Activated CD8-positive, alpha-beta memory T cell treated with anti-CD3 and anti-CD28 coated beads for 1 hour (primary cell): ENCODE measurements at places on chromosomes 7 and 10.

- DNase-seq, result no peak
Measured at GRCh38 chr7:90797596-90797995, 201.5 kb downstream of the CDK14 start.

DNA sequence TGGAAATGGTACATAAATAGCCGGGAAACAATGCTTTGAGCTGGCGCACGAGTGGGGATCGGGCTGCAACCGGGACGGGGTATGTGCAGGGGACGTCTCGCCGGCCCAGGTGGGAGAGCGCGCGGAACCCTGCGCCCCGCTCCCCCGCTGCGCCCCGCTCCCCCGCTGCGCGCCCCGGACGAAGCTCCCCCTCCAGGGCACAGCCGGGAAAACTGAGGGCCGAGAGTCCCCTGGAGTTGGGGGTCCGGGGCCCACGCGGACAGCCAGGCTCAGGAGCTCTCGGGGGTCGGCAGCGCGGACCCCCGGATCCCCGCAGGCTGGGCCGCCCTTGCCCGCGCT is 514 bp downstream of the RADIL start:
- no peak for DNase-seq

DNA sequence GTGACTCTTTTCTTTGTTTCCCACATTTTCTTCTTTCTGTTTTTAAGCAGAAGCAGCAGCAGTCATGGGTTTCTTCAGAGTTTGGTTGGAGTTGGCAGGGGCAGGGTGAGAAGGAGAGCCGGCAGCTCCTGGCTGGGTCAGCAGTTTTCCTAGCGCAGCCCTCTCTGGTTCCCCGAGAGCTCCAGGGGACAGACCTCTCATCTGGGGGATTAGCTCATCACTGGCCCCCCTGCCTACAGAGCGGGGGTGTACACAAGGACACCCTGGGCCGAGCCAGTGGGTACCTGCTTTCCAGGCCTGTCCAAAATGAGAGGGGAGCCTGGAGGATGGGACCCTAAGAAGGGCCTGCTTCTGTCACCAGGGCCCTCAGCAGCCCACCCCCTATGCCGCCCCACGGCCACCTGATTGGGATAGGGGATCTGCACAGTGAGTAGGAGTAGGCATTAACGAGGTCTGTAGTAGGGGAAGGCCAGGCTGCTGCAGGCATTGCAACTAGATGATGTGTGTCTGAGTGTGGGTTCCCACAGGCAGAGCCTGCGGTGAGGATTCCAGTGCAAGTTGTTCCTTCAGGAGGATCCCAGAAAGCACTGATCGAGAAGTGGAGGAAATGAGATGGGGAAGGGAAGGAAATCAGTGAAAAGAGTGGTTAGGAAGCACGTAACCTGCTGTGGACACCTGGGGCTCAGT is 122.9 kb upstream of the PPIF start:
- DNase-seq, result no peak

- DNase-seq, result no peak
Measured at GRCh38 chr10:106175760-106176377, 988.6 kb downstream of the SORCS1 start.

GRCh38 chr10:124048371-124049290 is 44.8 kb downstream of the CHST15 start:
- no peak for DNase-seq

DNA sequence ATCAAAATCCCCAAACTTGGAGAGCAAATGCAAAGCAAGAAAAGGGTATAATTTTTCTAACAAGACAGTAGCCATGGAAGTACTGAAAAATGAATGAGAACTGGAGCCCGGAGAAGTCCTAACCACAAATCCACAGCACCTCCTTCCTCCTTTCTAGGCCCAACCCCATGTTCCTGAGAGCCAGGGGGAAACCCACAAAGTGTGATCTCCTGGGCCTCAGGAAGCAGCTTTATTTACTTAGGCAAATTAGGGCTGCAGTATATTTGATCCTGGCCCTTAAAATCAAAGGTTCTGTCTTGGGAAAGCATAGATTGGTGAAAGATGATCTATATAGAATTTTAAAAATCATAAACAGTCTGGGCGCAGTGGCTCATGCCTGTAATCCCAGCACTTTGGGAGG is 103.0 kb downstream of the DOCK4 start:
- DNase-seq, result no peak

DNA sequence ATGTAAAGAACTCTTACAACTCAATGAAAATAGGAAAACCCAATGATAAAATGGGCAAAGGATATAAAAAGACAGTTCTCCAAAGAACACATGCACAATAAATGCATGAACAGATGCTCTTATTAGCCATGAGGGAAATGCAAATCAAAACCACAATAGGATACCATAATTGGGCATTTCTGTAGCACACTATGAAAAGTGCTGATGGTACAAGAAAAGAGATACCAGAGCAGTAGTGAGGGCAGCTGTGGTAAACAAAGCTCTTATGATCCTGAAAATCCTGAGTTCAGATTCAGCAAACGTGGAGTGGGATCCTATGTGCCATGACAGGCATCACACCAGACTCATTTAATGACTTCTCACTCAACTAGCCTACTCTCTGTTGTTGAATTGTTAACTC is 96.7 kb upstream of the SLC25A13 start:
- DNase-seq, result no peak

- DNase-seq, result no peak
Measured at GRCh38 chr7:18702071-18702829, 206.7 kb downstream of the HDAC9 start.

DNA sequence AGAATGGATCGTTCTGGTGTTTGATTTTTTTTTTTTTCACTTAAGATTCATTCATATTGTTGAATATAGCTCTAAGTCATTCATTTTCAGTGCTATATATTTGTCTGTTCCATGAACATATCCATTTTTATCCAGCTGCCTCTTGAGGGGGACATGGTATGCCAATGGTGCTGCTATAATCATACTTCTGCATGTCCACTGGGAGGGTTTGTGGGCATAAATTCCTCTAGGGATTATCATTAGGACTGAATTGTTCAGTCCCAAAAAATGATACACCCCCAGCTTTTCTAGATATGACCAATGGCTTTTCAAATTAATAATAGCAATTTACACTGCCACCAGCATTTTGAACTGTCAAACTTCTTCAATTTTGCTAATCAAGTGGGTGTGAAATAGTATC is 41.1 kb downstream of the CAV1 start:
- no peak for DNase-seq

DNA sequence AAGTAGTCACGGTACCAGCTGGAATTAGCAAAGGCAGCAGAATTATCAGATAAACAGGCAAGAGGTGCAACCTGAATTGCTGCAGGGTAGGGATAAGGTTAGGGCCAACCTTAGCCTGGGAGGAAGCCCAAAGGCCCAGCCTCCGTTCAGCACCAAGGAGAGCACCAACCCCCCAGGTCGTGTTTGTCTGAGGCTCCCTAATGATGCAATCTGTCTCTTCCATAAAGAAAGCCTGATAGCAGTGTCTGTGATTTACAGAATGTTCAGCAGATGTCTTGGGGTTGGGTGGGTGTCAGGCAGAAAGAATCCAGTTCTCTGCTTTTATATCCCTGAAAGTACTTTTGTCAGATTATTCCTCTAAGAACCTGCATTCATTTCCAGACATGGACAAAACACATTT is 328.4 kb upstream of the AOAH start:
- DNase-seq, result no peak

DNA sequence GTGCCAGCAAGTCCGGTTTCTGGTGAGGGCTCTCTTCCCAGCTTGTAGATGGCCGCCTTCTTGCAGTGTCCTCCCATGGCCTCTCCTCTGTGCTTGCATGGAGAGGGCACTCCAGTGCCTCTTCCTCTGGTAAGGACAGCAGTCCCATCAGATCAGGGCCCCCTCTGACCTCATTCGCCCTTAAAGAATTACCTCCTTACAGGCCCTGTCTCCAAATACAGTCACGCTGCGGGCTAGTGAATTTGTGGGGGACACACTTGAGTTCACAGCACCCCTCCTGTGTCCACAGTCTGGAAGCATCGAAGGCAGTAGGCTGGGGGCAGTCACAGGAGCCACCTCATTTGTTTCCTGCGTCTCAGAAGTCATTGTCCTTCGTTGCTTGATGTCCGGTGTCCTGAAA is 54.6 kb downstream of the LHPP start:
- DNase-seq, result no peak

DNA sequence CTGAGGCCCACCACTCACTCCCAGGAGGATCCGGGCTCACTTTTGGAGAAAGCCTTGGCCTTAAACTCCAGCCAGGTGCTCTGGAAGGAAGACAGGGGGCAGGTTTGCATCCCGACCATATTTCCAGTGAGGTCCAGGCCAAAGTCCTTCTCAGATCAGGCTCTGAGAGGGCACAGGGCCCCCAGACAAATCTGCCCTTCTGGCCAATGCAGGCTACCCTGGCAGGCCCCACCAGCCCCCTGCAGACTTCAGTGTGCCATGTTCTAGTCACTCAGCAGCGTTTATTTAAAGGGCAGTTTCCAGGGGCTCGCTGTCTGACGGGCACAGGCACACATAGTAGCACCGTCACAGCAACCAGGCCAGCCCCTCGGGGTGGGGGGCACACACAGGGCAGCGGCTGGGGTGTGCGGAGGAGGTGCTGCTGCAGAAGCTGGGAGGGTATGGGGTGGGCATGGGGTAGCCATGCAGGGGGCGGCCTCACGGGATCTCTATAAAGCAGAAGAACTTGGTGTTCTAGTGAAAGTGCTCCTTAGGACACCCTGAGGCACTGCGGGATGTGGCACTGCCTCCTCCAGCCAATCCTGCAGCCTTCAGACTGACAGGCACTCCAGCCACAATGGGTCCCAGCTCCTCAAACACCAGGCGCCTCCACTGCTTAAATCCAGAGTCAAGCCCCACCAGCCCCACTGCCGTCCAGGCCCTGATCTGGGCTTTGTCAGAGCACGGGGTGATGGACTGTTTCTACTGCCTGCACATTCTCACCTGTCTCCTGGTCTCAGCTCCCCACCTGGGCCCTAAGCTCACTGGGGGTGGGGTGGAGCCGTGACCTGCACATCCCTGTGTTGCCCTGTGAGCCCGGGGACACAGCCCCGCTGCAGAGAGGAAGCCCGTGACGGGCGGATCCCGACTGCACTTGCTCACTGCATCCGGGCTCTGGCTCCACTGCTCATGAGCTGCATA is 9.6 kb upstream of the PYROXD2 start:
- no peak for DNase-seq

GRCh38 chr10:123043409-123043925 is 34.7 kb downstream of the ACADSB start:
- DNase-seq, result no peak

DNA sequence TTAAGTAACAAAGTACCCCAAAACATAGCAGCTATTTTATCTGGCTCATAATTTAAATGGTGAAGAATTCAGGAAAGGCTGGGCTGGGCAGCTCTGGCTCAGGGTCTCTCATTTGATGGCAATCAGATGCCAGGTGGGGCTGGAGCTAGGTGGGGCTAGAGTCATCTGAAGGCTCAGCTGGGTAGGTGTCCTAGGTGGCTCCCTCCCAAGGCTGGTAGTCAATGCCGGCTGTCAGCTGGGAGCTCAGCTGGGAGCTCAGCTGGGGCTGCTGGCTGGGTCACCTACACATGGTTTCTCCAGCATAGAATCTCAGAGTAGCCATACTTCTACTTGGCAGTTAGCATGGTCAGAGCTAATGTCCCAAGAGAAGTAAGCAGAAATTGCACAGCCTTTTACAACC is 34.1 kb downstream of the OSBPL3 start:
- DNase-seq, result no peak

- no peak for DNase-seq
Measured at GRCh38 chr7:105851064-105851463, 25.3 kb downstream of the ATXN7L1 start.

GRCh38 chr10:14414901-14415300 is 84.2 kb upstream of the FRMD4A start:
- DNase-seq, result no peak

DNA sequence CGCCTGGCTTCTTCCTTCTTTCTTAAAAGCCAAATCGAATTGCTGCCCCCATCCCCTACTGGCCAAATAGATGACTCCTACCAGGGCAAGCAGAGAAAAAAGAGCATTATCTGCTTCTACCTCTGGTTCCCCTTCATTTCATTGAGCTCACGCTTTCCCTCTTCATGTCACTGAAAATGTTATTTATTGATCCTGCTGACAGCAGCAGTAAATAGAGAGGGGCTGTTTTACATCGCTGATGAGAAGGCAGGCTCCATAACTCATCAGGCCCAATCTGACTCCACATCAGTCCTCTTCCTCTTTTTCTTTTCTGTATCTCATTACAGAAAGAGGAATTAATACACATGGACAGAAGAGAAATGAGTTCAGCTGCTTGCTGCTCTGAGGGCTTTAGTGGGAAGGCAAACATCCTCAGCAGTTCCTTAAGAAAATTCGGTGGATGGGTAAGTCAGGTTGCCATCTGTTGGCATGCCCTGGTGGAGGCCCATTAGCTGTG is 904.1 kb downstream of the KCNMA1 start:
- DNase-seq, result no peak

DNA sequence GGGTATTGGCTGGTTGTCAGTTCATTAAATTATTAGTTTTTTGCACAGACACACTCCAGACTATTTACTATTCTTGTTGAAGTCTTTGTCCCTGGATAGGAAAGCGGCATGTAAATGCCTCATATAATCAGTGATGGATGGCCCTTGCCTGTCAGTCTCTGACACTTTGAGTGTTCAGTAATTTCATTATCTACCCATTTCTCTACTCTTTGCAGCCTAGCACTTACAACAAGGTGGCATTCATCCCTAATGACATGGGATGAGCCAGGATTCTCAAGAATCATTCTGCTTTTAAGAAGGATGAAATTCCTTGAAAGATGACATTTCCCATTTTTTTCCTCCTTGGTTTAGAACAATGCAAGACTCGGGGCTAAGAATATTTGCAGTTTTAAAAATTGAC is 155.7 kb downstream of the SORCS3 start:
- no peak for DNase-seq

- DNase-seq, result no peak
Measured at GRCh38 chr7:24346129-24346528, 62.1 kb downstream of the NPY start.

- no peak for DNase-seq
Measured at GRCh38 chr7:113548137-113548536, 370.7 kb downstream of the PPP1R3A start.

DNA sequence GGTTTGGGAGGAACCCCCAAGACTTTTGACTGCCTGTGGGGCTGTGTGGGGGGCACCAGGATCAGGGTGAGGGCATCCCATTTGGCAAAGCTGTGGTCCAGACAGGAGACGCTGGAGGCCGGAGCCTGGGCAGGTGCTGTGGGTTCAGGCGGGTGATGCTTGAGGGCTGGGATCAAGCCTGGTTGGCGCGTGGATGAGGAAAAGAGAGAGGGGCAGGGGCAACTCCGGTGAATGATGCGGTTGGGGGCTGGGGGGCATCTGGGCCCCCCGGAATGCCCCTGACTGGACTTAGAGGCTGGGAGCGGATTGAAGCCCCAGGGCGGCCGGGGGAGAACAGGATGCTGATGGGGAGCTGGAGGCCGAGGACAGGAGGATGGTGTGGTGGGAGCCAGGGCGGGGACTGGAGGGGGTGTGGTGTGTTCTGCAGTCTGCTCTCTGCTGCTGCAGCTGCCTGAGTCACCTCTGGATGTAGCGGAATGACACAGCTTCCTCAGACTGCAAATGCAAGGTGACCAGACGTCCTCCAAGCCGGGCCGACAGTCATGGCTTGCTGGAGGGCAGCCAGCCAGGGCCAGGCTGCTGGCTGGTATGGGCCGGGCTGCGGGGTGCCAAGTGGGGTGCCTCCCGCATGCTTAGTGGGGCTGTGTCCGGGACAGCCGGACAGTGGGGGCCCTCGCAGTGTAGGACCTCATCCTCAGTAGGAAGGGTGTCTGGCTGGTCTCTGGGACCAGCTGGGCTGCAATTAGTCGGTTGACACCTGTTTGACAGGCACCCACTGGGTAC is 3.2 kb downstream of the MAFK start:
- DNase-seq, result no peak

- no peak for DNase-seq
Measured at GRCh38 chr10:130967784-130968183, 343.7 kb downstream of the TCERG1L start.
